ENCODE measurements at places on chromosomes 1 and 21. TPM values are rescaled to one million over a fixed set of nuclear protein-coding genes. Genes with fewer than 3 reads are reported as not detected.
A peak's percentile ranks its signal among the peaks of the same experiment; 100 is the strongest.

The CRYAA gene
- total RNA-seq: not detected

DNA sequence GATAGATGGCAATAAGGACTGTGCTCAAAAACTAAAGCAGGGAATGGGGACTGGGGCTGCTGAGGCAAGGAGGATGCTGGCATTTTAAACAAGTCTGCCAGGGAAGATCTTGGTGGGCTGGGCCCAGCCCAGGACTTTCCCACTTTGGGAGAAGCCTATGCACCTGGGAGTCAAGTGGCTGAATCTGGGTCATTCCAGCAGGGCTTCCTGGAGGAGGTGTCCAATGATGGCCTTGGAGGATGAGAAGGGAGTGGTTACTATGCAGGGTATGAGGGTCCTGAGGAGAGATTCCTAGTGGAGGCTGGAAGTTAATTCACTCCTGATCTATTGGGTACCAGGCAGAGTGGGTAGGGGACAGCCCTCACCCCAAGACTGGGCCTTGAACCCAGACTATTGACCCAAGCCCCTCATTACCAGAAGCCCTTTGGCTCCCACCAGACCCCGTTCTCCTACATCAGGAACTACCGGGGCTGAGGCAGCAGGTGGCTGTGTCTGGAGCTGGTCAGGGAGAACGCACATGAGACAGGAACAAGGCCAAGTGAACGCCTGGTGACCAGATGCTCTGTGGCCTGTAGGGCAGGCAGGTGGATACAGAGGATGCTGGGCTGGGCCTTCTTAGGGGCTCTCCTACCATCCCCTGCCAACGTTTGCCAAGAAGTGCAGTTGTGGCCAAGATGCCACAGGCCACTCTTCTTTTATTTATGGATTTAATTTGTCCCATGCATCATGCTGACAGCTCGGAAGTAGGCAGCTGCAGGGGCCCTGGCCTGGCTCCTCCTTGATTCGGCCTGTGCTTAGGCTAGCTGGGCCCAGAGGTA is 18.3 kb upstream of the LRP8 start:
- no peaks in the 10 kb centered on the region for H3K36me3 ChIP-seq
- peak; percentile 53 for DNase-seq
- H3K4me3 ChIP-seq: no peak overlapping the region
- H3K4me1 ChIP-seq: peaks cover 5% of the 10 kb centered on the region
- peak overlapping the region; percentile 7 for H3K27ac ChIP-seq

GRCh38 chr1:235239851-235240250 is 78.8 kb upstream of the RBM34 start:
- no peak for DNase-seq
- H3K27ac ChIP-seq: no peak overlapping the region
- H3K4me1 ChIP-seq: no peaks in the 10 kb centered on the region
- no peaks in the 10 kb centered on the region for H3K27me3 ChIP-seq
- no peak overlapping the region for H3K4me3 ChIP-seq
- H3K36me3 ChIP-seq: peaks cover 4% of the 10 kb centered on the region

GRCh38 chr21:44850905-44851657 is 22.4 kb downstream of the PTTG1IP start:
- peaks cover 11% of the 10 kb centered on the region for H3K4me1 ChIP-seq
- H3K27ac ChIP-seq: no peak overlapping the region
- DNase-seq: no peak
- H3K36me3 ChIP-seq: peaks cover 68% of the 10 kb centered on the region

DNA sequence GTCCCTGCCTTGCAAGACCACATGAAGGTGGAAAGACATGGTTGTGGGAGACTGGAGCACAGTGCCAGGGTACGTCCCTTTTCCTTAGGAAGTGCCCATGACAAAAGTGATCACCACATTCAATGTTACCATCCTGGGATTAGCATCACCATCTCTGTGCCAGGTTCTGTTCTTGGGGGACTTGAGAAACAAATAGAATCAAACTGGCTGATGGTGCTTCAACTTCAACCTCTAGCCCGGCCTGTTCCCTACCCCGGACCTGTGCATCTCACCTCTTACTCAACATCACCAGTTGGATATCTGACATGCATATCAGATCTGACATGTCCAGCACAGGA is 153.3 kb downstream of the GRIK3 start:
- no peak overlapping the region for H3K27ac ChIP-seq
- peaks cover 6% of the 10 kb centered on the region for H3K27me3 ChIP-seq
- H3K4me3 ChIP-seq: no peak overlapping the region
- no peak for DNase-seq
